ENCODE measurements at places on chromosomes 16 and 17. TPM values are rescaled to one million over a fixed set of nuclear protein-coding genes. Genes with fewer than 3 reads are reported as not detected.

Gene HSF5
- total RNA-seq: 0.03 TPM

DNA sequence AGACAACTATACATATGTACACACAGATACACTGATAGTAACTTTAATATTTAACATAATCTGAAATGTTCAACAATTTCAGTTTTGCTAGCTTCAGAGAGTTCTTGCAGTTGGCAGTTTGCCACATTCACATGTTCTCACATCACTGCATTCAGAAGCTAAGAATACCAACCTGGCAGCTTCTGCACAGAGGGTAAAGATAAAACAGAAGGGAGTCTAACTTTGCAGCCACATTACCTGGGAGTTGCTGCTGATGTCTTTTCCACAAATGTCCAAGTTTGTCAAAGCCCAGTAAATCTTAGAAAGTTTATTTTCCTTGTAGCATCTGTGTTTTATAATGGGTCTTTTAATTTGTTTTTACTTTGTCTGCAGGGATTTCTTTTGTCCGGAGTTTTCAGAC, 332.0 kb downstream of the BCAS3 start:
- DNase-seq: no peak

GRCh38 chr17:73902416-73903181, 258.4 kb upstream of the SDK2 start:
- peak; percentile 39 for DNase-seq

DNA sequence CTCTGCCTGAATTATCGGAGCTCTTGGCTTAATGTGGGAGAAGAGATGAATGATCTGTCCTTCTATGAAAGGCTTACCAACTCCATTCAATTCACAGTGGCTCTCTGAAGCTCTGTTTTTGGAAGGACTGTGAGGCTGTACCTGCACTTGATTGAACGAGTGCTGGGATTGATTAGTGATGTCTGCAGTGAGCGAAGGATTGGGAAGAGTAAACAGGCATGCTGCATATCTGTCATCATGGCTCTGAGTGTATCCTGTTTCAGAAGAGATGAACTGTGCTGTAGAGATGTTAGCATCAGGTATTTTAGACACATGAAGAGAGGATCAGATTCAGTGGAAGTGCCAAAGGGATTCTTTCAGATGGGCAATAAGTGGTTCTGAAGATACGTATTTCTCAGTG, 564.0 kb downstream of the MAF start:
- no peak for DNase-seq

Measured in neural progenitor cell (in vitro differentiated cells).